ENCODE measurements at places on chromosomes 12 and 14.
A peak's percentile ranks its signal among the peaks of the same experiment; 100 is the strongest.

GRCh38 chr12:10364815-10365622, 24.8 kb downstream of the KLRK1 start:
- DNase-seq, result peak; percentile 72

DNA sequence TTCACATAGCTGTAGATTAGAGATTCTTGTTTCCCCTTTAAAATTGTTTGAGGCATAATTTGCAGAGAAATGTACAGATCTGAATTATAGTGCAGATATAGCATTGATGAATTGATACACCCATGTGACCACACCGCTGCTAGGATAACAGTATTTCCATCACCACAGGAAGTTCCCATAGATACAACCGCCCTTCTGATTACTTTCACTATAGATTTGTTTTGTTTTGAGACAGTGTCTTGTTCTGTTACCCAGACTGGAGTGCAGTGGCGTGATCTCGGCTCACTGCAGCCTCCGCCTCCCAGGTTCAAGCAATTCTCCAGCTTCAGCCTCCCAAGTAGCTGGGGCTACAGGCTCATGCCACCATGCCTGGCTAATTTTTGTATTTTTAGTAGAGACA, 8.8 kb upstream of the ASPG start:
- no peak for DNase-seq

DNA sequence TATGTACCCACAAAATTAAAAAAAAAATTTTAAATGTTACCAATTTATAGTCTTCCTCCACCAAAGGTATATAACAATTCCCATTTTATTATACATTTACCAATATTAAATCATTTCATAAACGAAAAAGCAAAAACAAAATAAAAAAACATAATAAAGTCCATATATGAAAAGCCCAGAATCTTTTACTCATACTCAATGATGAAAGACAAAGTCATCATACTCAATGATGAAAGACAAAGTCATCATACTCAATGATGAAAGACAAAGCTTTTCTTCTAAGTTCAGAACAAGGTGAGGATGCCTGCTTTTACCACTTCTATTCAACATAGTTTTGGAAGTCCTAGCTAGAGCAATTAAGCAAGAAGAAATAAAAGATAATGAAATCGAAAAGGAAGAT, 28.1 kb downstream of the TMEM116 start:
- DNase-seq, result no peak

DNA sequence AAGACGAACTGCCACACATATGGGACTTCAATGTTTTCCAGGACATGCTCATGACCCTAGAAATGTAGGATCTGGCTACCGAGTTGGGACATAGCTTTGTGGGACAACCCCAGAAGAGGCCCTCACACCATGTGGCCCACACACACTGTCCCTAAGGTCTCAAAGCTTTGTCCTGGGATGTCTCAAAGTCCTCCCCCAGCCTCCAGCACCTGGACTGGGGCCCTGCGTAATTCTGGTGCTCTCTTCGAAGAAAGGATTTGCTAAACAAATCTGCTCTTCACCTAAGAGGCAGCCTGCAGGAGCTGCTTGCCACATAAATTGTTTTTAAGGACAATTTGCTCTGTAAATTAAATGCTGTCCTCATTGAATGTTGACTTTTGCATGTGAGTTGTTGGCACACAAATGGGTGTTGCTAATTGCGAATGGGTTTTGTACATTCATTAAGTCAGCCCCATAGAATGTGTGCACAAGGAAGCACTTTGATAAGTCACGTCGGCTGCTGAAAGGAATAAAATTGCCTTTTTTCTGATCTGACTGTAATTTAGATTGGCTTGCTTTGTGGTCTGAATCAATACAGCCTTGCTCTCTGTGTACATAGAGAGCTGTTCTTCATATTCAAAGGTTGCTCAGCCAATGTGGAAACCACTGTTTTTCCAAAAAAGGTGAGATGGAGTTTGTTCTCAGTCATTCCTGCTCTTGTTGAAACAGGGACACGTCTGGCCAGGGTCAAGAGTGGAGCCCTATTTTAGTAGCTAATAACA, 161.6 kb upstream of the PWP1 start:
- DNase-seq, result no peak

DNA sequence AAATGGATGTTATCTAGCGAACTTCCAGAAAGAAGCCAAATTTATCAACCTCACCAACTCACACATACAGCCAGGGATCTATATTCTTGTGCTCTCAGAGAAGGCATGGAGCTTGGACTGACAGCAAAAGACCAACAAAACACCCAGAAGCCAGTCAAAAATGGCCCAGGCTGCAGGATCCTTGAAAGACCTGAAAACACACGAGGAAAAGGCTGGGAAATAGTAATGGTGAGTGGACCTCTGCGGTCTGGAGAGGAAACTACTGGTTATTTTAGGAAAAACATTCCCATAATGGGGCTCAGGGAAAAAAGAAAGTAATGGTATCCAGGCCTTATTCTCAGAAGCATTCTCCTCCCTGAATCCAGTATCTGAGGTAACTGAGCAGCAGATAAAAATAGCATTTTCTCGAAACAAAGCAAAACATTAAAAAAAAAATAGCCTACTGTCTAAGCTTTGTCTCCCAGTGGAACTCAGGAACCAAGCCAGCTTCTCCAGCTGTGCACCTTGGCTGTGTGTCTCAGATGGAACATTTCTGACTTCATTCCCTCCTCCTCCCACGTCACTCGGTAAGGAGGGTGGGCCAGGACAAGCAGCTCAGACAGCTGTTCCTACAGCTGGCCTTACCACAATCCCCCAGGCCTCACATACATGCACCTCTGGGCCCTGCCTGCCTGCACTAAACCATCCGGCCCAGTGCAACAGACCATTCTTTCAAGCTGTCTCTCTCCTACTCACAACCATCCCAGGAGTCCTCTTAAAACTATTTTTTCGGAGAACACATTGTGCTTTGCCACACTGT, 249.9 kb downstream of the DAD1 start:
- no peak for DNase-seq

- no peak for DNase-seq
Measured at GRCh38 chr12:104738776-104739642, 219.1 kb downstream of the SLC41A2 start.

DNA sequence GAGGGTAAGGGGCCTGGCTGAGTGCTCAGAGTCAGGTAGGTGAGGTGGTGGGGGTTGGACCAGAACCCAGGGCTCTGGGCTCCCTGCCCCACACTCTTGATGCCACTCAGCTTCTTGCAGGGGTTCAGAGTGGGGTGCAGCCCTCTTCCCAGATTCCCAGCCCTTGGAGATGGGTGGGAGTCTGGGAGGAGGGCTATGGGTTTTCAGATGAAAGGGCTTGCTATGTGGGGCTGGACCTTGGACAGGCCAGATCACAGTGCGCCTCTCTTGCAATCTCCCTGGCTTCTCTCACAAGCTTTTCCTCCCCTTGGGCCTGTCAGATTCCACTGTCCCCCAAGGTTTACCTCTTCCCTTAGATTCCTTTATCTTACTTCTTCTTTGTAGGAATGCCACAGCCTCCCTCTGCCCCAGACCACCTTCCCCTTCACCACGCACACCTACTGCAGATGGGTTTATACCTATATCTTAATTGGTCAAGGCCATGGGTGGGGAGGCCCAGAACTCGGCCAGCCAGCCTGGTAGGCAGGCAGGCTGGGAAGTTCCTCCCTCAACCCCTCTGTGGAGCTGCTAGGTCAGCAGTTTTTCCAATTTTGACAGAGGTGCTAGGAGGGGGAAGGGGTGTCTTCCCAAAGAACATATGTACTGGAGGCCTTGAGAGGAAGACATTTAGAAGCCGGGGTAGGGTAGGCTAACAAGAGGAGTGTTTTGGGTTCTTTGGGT, 1.4 kb downstream of the NYNRIN start:
- DNase-seq, result no peak

GRCh38 chr14:80535171-80535570, 323.9 kb upstream of the DIO2 start:
- no peak for DNase-seq

DNA sequence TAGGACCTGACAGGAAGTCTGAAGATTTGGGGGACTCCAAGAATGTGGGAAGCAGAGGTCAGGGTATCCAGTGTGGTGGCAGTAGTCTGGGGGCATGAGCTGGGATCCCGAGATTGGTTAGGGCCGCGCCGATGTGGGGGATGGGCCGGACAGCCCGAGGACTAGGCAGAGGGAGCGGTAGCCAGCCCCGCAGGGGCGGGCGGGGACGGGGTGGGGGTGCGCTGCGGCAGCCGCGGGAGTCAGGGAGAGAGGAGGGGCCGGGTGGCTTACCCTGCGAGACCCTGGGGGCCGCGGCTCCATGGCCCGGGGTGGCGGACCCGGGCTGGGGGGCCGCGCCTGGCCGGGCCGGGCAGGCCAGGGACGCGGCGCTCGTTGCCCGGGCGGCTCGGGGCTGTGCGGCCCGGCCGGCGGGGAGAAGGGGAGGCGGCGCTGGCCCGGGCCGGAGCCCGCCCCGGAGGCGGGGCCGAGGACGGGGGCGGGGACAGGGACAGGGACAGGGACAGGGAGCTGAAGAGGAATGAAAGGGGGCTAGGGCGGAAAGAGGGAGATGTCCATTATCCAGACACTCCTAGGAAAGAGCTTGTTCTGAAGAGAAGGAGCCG, 5.6 kb downstream of the ZNF385A start:
- no peak for DNase-seq

DNA sequence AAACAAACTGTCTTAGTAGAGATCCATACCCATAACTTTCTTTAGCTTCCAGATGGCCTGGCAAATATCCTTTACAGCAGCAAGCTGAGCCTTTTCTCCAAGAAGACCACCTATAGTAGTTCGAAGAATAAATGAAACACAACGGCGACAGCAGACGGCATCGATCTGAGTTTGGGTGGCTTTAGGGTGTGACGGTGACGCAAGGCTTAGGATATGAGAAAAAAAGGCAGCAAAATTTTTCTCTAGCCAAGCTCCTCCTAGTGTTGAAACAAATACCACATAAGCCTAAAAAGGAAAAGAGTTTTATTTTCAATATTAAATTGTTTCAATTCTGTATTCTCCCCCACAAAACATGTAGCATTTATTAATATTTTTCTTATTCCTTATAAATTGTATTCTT, 33.3 kb downstream of the HEATR5A start:
- DNase-seq, result no peak

DNA sequence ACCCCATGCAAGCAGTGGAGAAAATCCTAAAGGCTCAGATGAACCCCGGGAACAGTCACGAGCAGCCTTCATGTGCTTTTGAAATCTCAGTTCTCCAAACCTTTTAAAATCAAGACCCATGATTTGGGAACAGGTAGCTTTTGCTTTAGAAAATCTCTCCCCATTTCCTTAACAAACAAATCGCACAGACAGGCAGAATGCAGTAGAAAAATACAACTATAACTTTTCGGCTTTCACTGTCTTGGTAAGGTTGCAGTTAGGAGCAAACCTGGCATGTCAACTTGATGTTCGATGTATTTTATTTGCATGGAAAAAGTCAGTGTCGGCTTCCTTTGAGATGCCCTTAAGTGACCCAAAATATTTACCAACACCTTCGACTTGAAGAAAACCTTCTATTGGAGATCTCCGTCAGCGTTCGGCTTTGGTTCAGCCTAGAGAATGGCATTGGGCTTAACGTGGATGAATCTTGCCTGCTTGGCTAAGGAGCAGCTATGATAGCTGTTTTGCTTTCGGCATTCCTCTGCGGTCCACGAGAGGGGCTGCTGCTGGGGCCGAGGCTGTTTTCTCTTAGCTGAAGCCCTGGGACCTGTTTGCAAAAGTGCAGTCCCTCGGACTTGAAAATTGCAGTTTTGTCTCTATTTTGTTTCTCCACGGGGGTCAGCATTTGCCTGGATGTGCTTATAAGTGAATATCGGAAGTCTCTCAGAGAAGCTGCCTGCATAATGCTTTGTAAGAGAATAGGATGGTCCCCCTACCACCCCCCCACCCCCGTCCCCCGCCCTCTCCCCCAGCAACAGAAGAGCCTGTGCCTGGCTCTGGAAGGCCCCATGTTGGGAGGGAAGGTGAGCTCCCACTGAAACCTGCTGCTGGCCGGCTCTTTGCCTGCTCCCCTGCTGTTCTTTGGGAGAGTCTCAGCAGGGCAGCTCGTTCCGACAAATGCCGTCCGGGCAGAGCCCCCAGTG, 122.8 kb downstream of the AACS start:
- DNase-seq, result no peak

- peak; percentile 32 for DNase-seq
Measured at GRCh38 chr14:93103392-93104080, 12.2 kb downstream of the ITPK1 start.

GRCh38 chr14:24071144-24071697, at the start of gene CPNE6:
Gene CPNE6 (plus strand): TSS chr14:24071562. CDS start chr14:24072937, 1,375 bp downstream.
- DNase-seq, result no peak

DNA sequence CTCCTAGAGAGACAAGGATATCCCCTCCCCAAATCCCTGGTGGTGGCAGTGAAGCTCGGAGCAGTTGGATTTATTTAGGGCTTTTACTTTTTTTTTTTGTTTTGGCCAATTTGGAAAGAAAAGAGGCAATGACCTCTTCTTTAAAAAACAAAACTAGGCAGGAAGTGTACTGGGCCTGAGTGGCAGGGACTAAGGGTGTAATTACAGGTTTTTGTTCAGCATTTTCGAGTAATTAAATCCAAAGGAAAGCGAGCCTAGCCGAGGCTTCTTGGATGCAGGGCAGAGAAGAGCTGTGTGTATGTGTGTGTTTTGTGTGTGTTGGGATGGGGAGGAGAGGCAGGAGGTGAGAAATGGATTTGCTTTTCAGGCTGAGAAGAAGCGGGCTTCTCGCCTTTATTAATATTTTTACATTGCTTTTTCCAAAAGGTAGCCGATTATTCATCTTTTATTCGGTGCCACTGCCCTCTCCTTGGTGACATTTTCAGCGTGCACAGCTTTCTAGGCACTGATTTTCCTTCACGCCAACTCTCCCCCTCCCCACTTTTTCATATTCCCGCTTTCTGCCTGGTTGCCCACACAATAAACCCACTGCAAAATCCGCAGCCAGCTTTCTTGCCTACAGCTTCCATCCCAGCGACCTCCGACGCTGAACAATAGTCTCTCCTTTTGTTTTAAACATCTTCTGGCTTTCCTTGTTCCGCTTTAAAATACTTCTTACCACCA, 8.9 kb upstream of the IRF2BPL start:
- DNase-seq, result no peak

DNA sequence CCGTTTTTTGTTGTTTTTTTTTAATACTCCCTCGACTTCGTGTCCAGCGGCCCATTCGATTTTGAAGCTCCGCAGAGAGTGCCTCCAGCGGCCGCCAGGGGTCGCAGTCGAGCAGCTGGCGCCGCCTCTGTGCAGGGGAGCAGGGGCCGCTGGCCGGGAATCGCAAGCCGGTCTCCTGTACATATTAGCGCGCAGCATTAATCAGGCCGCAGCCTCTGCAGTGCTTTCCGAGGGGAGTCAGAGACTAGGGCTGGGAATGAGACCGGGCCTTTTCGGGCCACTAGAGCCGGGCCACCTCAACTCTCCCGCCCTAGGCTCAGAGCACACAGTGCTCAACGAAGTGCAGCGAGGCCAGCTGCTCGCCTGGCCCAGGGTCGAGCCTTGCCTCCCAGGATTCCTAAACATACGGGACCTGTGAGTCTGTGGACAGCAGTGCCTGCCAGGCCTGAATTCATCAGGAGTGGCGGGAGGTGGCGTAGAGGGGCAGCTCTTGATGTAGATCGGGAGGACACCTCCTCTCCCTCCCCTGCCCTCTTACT, 81.8 kb downstream of the EMP1 start:
- DNase-seq, result peak; percentile 33
